Frontal cortex (tissue), 4 donors: ENCODE measurements at places on chromosomes 4 and X. TPM values are rescaled to one million over a fixed set of nuclear protein-coding genes. Genes with fewer than 3 reads are reported as not detected.

The SMR3B gene
- total RNA-seq, result not detected

The BEND4 gene
- 5.7 TPM for total RNA-seq

The ZMAT1 gene
- total RNA-seq, result 6.5 TPM

The SAGE1 gene
- not detected for total RNA-seq

The PIM2 gene
- 14.3 TPM for total RNA-seq

The TNIP3 gene
- total RNA-seq, result under 0.01 TPM

The UGT2B15 gene
- not detected for total RNA-seq

The AFP gene
- not detected for total RNA-seq

The ERVMER34-1 gene
- total RNA-seq, result 0.41 TPM

The CTAG2 gene
- not detected for total RNA-seq

The GCNA gene
- total RNA-seq, result 2.0 TPM
